Activated CD8-positive, alpha-beta memory T cell treated with anti-CD3 and anti-CD28 coated beads, Interleukin-2, amount 10 ng/mL, durations not matched to agents 7 days and 5 days (primary cell): ENCODE measurements at places on chromosomes 6 and 20.
A peak's percentile ranks its signal among the peaks of the same experiment; 100 is the strongest.

DNA sequence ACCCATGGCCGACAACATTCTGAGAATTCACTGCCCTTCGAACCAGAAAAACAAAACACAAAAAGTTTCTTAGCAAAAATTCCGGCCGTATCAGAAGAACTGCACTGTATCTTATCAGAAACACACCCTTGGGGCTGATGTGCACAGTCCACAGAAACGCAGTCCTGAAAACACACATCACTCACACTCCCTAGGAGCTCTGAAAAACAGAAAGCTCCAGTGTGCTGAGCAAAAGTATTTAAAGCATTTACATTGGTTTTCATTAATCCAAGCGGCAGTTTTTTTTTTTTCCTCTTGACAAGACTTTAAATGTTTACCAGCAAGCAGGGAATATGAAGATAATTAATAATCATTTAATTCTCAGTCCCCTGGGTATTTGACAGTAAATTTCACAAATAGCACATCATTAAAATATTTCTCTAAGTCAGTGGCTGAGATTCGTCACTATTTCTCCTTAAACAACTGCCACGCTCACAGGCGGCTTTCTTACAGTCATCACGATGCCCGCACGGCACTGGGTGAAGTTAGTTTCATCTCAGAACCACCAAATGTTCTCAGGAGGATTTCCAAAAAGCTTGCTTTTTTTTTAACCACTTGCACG, 13.3 kb downstream of the NFATC2 start:
- DNase-seq = peak; percentile 73

DNA sequence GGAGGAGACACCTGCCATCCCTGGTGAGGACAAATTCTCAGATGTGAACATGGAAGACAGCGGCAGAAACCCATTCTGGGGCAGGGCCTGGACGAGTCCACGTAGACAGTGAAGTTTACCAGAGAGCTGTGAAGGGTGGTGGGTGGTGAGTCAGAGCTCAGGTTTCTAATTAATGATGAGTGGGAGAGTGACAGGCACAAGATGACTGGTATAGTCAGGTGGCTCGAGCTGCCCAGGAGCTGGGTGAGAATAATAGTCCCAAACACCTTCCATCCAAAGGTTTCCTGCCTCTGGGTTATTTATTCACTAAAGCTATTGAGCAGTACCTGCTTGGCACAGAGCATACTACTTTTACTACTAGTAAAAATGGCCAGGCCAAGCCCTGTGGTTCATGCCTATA, 6.0 kb downstream of the TLDC2 start:
- DNase-seq = no peak

DNA sequence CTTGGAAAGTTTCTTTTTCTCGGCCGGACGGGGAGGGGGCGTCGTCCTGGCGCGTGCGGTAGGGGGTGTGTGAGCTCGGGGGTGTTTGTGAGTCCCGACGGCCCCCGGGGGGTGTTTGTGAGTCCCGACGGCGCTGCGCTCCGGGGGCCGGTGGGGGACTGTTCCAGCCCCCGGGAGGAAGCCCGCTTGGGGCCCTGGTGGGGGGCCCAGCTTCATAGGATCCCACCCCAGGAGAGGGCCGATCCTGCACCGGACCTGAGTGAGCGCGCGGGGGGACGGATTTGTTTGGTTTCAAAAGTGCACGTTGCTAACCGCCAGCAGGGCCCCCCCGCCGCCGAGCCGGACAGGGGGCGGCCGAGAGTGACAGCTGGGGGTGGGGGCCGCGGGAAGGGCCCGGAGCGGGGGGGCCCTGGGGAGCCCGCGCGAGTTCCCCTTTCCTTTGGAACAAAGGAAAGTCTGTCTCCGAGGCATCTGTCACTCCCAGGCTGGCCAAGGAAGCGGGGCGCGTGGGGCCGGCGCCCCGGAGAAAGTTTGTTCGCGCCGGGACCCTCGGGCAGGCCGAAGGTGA, 485 bp downstream of the TGIF2 start:
- peak; percentile 56 for DNase-seq

- peak; percentile 49 for DNase-seq
Measured at GRCh38 chr6:125114248-125114858, 39.2 kb upstream of the TPD52L1 start.

DNA sequence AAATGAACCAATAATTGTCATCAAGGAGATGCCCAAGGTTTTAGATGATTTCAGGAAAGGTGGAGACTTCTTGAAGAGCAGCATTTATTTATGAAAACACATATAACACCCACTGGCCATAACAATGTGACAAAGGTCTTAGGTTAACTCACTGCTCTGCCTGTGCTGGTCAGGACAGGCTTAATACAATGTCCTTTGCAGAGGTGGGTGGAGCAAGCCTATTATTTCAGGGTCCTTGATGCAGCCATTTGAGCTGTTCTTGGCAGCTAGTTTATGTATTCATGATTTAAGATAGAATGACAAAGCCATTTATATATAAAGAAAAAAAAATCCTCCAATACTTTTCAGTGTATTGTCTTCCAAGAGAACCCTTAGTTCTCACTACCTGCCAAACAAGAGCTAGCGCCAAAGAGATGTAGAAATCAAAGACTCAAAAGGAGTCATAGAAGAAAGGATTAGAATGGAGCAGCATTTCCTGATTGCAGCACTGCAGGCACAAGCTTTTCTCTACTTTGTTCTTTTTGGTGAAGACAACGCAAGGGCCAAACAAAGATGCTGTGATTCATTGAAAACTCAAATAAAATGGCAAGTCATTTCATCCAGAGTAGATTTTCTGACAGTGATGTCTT, 124.3 kb upstream of the TSHZ2 start:
- DNase-seq = no peak

GRCh38 chr6:113381959-113382358, 475.2 kb upstream of the MARCKS start:
- no peak for DNase-seq

DNA sequence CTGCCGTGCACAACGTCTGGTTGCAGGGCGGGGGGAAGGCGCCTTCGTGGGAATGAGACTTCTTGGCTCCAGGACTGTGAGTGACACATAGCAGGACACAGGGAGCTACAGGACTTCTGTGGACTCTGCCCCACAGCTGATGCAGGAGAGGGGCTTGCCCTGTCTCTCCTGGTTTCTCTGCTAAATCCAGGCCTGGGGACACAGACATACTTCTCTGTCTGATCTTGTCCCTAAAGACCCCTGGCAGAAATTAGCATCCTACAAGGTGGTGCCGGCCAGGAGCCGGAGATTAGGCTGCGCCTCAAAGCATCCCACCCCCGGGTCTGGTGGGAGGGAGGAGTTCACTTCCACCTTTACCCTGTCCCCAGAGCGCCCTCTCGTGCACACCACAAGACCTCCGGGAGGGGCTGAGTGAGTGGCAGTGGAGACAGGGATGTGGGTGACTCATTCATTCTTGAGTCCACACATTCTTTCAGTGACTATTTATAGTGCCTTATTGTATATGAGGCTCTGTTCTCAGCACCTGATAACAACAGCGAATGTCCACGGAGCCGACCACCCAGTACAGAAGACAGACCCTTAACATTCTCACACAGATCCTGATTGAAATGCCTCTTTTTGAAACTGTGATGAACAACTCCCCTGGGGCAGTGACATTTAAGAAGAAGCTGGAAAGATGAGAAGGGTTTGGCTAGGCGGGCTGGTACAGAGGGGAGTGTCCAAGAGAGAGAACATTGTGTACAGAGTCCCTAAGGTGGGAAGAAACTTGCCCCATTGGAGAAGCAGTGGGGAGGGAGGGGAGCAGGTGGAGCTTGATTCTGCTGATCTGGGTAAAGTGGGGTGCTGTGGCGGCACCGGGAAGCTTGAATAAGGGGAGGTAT, 39.0 kb downstream of the GMPR start:
- peak; percentile 49 for DNase-seq

DNA sequence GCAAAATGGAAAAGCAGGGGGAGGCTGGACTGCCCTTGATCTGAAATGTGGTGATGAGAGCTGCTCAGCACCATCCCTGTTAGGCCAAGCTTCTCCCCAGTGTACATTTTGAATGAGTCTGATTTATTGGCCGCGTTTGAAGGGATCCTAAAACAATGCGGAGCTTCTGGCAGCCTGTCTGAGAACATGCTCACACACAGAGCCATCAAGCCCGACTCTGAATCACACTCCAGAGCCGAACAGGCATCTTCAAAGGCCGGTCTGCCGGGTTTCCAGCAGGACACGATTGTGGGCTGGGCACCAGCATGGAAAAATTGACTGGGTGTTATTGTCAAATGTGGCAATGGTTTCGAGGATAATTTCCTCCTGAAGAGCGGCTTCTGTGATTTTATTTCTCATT, 235.9 kb downstream of the TFAP2C start:
- no peak for DNase-seq
